Spleen (tissue), 13 donors: ENCODE measurements at places on chromosomes 16 and 17. TPM values are rescaled to one million over a fixed set of nuclear protein-coding genes. Genes with fewer than 3 reads are reported as not detected.
A peak's percentile ranks its signal among the peaks of the same experiment; 100 is the strongest.

DNA sequence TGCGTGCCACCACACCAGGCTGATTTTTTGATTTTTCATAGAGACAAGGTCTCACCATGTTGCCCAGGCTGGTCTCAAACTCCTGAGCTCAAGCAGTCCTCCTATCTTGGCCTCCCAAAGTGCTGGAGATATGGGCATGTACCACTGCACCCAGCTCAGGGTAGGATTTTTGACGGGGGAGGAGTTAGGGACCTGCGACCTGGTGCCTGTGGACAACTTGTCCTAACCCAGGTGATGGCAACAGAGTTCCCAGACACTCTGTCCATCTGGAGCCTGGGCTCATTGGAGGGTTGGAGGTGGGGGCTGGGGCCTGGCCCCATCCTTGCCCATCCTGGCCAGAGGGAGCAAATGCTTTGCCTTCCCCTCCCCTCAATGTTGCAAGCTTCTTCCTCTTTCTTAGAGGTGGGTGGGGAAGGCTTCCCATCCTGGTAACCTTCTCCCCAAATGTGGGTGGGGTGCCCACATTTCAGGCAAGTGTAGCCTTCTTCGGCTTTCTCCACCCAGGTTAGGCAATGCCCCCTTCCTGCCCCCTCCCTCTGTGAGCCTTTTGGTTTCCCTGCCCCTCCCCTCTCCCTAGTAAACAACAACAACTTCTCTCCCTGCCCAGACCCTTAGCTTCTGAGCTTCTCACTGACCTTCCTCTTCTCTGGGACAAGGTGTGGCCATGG, 24.9 kb downstream of the RARA start:
- peak overlapping the region; percentile 95 for H3K27ac ChIP-seq
- H3K4me3 ChIP-seq, result no peak overlapping the region
- peaks cover 100% of the 10 kb centered on the region for H3K4me1 ChIP-seq
- peaks cover 13% of the 10 kb centered on the region for H3K36me3 ChIP-seq

GRCh38 chr16:68732042-68732680, 4.9 kb upstream of the CDH1 start:
- peaks cover 55% of the 10 kb centered on the region for H3K27me3 ChIP-seq
- H3K27ac ChIP-seq, result no peak overlapping the region
- peaks cover 4% of the 10 kb centered on the region for H3K4me1 ChIP-seq
- no peaks in the 10 kb centered on the region for H3K36me3 ChIP-seq
- DNase-seq, result no peak

GRCh38 chr16:87410968-87411367, 18.8 kb downstream of the MAP1LC3B start:
- H3K27me3 ChIP-seq, result no peaks in the 10 kb centered on the region
- DNase-seq, result peak; percentile 60
- no peaks in the 10 kb centered on the region for H3K4me1 ChIP-seq
- no peak overlapping the region for H3K27ac ChIP-seq
- no peak overlapping the region for H3K4me3 ChIP-seq
- peaks cover 78% of the 10 kb centered on the region for H3K36me3 ChIP-seq

- H3K36me3 ChIP-seq, result no peaks in the 10 kb centered on the region
- no peak overlapping the region for H3K4me3 ChIP-seq
- no peaks in the 10 kb centered on the region for H3K27me3 ChIP-seq
- no peak overlapping the region for H3K27ac ChIP-seq
- no peaks in the 10 kb centered on the region for H3K4me1 ChIP-seq
These were observed 12.0 kb downstream of the TBX21 start for GRCh38 chr17:47745037-47745380.

GRCh38 chr17:64457156-64457555, 8.2 kb downstream of the MILR1 start:
- no peaks in the 10 kb centered on the region for H3K27me3 ChIP-seq
- H3K36me3 ChIP-seq, result peaks cover 9% of the 10 kb centered on the region
- H3K27ac ChIP-seq, result no peak overlapping the region
- H3K4me3 ChIP-seq, result no peak overlapping the region
- H3K4me1 ChIP-seq, result peaks cover 30% of the 10 kb centered on the region

DNA sequence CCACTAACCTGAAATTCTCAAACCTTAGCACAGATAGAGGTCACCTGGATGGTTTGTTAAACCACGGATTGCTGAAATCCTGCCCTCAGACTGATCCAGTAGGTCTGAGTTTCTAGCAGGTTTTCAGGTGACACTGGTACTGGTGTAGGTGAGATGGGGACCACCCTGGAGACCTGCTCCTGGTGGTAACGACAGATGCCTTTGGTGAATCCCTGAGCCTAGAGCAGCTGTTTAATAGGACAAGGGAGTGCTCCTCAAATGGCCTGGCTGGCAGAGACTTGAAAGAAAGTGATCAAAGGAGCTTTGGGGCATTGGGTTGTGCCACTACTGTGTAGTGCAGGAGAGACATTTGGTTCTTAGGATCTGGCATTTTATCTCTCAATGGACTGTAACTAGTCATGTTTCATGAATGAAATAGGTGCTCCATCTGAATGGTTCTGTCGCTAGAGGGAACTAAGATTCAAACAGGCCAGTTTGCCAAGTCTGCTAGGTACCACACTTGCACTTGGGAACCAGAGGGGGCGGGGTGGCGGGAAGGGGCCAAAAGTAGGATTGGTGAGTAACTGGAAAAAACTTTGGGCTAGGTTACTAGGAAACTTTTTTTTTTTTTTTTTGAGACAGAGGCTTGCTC, 2.9 kb upstream of the IFI35 start:
- H3K4me1 ChIP-seq, result peaks cover 82% of the 10 kb centered on the region
- no peak overlapping the region for H3K27ac ChIP-seq
- no peaks in the 10 kb centered on the region for H3K27me3 ChIP-seq
- peaks cover 43% of the 10 kb centered on the region for H3K36me3 ChIP-seq
- no peak for DNase-seq

GRCh38 chr17:73586275-73586832, 57.9 kb downstream of the SDK2 start:
- no peak for DNase-seq
- peaks cover 56% of the 10 kb centered on the region for H3K4me1 ChIP-seq
- H3K27ac ChIP-seq, result no peak overlapping the region
- H3K36me3 ChIP-seq, result no peaks in the 10 kb centered on the region
- H3K4me3 ChIP-seq, result no peak overlapping the region
- no peaks in the 10 kb centered on the region for H3K27me3 ChIP-seq

- H3K4me3 ChIP-seq, result no peak overlapping the region
- no peaks in the 10 kb centered on the region for H3K4me1 ChIP-seq
- no peaks in the 10 kb centered on the region for H3K27me3 ChIP-seq
- H3K27ac ChIP-seq, result no peak overlapping the region
These were observed 62.9 kb upstream of the CPHXL start for GRCh38 chr16:75789237-75789636.

DNA sequence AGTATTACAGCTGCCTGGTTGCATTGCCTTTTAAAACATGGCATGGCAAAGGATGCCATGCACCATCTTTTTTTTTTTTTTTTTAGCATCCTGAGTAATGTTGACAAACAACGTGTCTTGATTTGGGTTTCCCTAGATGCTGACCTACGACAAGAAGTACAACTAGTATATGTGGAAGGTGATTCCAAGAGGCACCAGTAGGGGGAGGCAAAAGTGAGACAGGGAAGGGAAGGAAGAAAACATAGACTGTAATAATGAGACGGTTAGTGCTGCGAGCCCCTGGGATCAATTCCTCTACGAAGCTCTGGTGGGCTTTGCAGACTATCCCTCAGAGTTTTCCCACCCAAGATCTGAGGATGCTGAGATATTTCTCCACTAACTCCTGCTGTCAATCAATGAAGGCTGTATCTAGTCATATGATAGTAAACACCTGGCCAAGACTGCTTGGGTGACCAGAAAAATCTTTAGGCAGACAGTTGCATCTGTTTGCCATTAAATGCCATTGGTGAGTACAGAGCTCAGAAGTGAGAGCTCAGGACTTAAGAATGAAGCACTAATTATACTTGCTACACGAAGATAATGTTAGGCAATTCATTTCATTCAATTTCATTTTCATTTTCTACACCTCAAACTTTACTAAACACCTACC, 458.6 kb upstream of the GOT2 start:
- H3K4me3 ChIP-seq, result no peak overlapping the region
- no peak for DNase-seq
- no peak overlapping the region for H3K27ac ChIP-seq
- no peaks in the 10 kb centered on the region for H3K36me3 ChIP-seq

- no peaks in the 10 kb centered on the region for H3K27me3 ChIP-seq
- H3K4me3 ChIP-seq, result no peak overlapping the region
- peak overlapping the region; percentile 56 for H3K27ac ChIP-seq
- peaks cover 28% of the 10 kb centered on the region for H3K4me1 ChIP-seq
- DNase-seq, result no peak
These were observed 3.6 kb upstream of the USP7 start for GRCh38 chr16:8967132-8967821.

DNA sequence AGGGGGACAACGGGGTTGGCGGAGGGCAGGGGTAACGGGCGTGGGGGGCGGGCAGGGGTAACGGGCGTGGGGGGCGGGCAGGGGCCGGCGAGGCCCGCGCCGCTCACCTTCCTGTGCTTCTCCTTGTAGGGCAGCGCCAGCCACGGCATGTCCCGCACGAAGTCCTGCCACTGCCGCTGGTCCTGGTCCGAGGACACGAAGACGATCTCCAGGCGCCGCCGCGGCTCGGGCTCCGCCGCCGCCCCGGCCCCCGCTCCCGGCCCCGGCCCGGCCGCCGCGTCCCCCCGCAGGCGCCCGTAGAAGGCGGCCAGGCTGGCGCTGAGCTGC, 401 bp downstream of the NXN start:
- H3K27me3 ChIP-seq, result no peaks in the 10 kb centered on the region
- H3K4me1 ChIP-seq, result peaks cover 13% of the 10 kb centered on the region
- H3K27ac ChIP-seq, result no peak overlapping the region
- no peaks in the 10 kb centered on the region for H3K36me3 ChIP-seq
- H3K4me3 ChIP-seq, result peak overlapping the region; percentile 56
- DNase-seq, result no peak

DNA sequence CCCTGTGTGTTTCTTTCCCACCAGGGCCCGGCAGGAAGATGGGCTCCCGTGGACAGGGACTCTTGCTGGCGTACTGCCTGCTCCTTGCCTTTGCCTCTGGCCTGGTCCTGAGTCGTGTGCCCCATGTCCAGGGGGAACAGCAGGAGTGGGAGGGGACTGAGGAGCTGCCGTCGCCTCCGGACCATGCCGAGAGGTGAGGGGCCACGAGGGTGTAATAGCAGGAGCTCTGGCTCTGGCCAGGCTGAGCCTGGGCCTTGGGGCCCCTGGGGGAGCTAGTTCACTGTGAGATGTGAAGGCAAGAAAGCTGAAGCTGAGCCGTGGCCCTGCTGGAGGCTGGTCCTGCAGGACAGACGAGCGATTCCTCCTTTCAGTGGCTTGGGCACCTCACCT, 20.0 kb downstream of the C1QTNF1 start:
- peaks cover 9% of the 10 kb centered on the region for H3K36me3 ChIP-seq
- H3K4me1 ChIP-seq, result peaks cover 10% of the 10 kb centered on the region
- H3K27me3 ChIP-seq, result no peaks in the 10 kb centered on the region

GRCh38 chr16:22420606-22421135, 46.3 kb upstream of the CDR2 start:
- H3K4me3 ChIP-seq, result no peak overlapping the region
- H3K36me3 ChIP-seq, result peaks cover 21% of the 10 kb centered on the region
- no peak for DNase-seq
- H3K27ac ChIP-seq, result no peak overlapping the region

The CLEC19A gene
- total RNA-seq, result not detected

The FUS gene
- total RNA-seq, result 390 TPM

The GGT6 gene
- total RNA-seq, result not detected

The SULT1A2 gene
- 7.9 TPM for total RNA-seq
